ENCODE measurements at places on chromosomes 1 and 21.

DNA sequence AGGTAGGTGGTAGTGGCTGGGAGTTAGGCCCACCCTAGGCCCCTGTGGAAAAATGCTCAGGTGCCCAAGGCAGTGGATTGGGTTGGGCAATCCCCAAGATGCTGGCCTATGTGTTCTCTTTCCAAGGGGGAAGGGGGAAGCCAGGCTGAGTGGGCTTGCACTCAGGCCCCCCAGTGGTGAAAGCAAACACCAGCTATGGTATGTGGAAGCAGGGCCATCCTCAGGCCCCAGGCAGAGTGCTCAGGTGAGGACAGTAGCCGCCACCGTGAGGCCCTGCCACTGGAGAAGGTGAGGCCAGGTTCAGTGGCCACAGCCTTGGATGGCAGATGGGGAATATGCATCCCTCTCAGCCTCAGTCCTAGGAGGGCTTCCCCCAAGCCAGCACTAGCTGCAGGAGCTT lies 11.8 kb downstream of the LY9 start:
- DNase-seq: no peak

DNA sequence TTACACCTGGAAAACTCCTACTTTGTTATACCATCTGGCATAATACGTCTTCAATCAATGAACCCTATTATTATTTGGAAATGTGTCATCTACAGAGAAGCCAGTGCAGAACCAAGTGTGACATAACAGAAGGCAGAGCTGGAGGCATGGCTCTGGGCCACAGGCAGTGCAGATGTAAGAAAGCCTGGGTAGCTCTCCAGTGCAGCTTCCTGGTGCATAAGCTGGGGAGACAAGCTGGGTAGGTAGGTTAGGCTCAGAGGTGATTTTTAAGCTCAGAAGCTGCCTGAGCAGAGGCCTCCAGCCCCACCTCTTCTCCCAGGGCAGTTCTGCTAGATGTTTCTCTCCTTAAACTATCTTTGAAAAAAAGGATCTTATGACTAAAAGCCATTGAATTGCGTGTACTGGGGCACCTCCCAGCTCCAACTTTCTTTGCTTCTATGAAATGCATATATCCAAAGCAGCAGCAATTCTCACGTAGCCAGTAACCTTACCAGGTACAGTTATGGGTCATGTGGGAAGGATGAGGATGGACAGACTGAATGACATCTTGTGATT lies 30.7 kb downstream of the AKNAD1 start:
- no peak for DNase-seq

GRCh38 chr21:39001341-39001740 lies 181.9 kb downstream of the PSMG1 start:
- DNase-seq: no peak

GRCh38 chr1:916173-917075 lies 7.3 kb upstream of the SAMD11 start:
- peak; percentile 18 for DNase-seq

- DNase-seq: no peak
Observed at GRCh38 chr21:28250946-28251345, 741.7 kb downstream of the LTN1 start.

GRCh38 chr1:24102961-24103360 lies 9.0 kb downstream of the MYOM3 start:
- no peak for DNase-seq

DNA sequence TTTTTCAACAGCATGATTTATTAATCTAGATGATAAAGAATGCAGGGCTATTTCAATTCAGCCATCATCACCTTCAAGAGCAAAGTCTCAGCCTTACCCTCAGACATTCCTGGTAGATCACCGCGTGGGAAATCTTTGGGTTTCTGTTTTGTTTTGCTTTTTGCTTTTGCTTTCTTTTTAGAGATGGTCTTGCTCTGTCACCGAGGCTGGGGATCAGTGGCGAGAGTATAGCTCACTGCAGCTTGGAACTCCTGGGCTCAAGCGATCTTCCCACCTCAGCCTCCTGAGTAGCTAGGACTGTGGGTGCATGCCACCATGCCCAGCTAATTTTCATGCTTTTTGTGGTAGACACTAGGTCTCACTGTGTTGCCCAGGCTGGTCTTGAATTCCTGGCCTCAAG lies 289.7 kb downstream of the AJAP1 start:
- no peak for DNase-seq

- no peak for DNase-seq
Observed at GRCh38 chr1:172838680-172839313, 179.9 kb downstream of the FASLG start.

GRCh38 chr1:231011360-231011759 lies 28.7 kb downstream of the FAM89A start:
- no peak for DNase-seq

DNA sequence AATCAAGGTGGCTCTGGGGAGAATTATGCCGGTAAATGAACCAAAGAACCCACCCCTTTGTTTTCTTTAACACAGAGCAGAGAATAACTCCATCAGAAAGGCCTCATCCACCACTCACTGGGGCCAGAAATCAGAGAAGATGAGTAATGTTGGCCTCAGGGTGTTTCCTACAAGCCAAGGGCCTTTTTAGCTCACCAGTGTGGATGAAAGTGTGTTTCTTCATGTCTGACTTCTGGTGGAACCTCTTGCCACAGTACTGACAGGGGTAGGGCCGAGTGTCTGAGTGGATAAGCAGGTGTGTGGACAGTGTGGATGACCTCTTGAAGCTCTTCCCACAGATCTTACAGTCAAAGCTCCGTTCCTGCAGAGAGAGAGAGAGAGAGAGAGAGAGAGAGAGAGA lies 8.3 kb downstream of the GFI1 start:
- DNase-seq: no peak

GRCh38 chr1:159925719-159926078 lies 392 bp upstream of the TAGLN2 start:
- DNase-seq: no peak

- DNase-seq: no peak
Observed at GRCh38 chr1:27638047-27638734, 3.2 kb upstream of the FGR start.

DNA sequence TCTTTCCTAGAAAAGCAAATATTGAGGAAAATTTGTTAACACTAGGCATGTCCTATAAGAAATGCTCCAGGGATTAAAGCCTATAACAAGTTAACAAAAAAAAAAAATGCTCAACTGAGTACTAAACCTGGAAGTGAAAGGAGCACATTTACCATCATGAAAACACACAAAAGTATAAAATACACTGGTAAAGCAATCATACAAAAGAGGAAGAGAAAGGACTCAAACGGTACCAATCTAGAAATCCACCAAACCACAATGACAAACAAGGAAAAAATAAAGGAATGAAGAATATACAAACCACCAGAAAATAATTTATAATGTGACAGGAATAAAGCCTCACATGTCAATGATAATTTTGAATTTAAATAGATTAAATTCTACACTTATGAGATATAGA lies 21.2 kb downstream of the CD1E start:
- DNase-seq: no peak

DNA sequence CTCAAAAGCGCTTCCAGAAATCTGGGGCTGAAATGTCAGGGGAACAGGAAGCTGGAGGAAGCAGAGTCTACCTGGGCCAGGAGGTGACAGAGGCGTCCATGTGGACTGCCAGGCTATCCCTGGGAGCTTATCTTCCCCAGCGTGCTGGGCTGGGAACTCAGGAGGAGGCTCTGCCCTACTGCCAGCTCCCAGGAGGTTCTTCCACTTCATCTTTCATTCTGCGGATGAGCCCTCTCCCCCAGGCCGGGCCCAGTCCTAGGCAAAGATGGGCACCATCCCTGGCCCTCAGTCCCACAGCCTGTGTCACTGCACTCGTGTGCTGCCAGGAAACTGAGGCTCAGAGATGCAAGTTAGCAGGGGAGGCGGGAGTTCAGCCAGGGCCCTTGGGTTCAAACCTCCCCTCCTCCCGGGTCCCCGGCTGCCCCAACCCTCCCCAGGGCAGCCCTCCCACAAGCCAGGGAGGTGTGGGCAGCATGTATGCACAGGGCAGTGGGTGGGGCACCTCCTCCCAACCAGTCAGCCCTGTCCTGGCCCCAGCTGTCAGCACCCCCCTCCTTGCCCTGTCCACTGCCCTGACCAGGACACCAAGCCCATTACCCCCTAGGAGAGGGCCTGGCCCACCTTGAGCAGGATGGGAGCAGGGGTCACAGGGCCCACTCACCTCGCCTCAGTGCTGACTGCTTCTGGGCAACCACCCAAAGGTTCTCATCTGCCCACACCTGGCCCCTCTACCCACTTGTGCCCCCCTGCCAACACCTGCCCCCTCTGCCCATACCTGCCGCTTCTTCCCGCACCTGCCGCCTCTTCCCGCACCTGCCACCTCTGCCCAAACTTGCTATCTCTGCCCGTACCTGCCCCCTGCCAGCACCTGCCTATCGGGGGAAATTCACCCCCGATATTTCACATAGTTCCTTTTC lies 226.0 kb downstream of the NPHP4 start:
- no peak for DNase-seq

DNA sequence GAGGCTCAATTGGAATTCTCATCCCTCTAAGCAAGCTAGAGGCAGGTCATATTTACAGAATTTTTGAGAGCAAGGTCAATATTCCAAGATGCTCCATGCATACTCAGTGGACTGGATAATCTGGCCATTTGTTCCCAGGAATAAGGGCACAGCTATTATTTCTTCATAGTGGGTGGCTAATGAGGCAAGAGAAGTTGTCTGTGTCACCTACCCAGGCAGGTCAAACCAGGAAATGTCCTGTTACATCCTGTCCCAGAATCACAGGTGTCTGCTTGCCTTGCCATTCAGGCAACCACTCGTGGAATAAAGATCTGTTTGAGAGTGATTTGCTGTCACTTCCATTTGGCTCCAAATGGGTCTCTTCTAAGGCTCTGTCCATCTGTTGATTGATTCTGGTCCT lies 85.2 kb upstream of the ZP4 start:
- DNase-seq: no peak

- no peak for DNase-seq
Observed at GRCh38 chr1:115832651-115833050, 8.3 kb downstream of the NHLH2 start.

GRCh38 chr21:34582506-34583150 lies 32.3 kb downstream of the RCAN1 start:
- peak; percentile 31 for DNase-seq

DNA sequence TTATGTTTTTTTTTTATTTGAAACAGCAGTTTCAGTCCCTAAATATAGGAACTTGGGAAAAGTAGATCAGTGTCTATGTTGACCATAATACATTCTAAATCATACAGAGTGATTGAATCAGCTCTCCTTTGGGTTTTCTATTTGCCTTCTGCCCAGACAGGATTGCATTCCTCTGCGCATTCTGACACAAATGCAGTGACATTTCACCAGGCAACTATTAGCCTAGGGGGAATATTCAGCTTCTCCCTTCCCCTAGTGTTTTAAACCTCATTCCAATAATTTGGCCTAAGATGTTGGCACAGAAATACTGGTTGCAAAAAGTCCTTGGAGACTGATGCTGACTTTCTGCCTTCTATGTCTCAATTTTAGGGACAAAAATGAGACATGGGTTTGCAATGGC lies 172.8 kb downstream of the PTGER3 start:
- DNase-seq: no peak

DNA sequence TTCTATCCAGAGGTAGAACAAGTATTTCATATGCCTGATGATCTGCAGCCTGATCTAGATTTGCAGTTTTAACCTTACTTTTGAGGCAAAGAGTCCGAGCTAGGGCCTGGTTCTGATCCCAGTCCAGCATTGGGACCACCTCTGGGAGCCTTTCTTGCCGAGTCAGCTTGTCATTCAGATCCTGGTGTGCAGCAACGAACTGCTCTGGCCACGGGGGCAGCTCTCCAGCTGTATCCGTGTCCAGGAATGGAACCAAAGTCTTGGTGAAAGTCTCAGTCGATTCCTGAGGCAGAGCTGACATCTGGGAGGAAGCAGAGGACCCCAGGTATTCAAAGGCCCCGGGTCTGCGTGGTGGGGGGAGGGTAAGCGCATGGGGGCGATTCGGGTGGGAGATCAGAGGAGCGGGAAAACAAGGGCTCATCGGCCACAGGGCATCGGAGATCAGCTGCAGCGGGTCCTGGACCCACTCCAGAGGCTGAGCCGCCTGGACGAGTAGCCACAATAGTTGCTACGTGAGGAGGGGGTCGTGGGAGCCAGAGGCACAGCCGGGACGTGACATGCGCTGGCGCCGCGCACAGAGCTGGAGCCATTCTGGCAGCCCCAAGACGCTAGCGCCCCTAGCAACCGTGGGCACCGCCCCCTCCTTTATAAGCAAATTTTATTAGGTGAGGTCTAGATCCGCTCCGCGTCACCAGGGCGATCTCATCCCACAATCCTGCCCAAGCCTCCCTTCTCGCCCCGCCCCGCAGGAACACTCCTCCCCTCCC lies 32.4 kb upstream of the BSDC1 start:
- no peak for DNase-seq

DNA sequence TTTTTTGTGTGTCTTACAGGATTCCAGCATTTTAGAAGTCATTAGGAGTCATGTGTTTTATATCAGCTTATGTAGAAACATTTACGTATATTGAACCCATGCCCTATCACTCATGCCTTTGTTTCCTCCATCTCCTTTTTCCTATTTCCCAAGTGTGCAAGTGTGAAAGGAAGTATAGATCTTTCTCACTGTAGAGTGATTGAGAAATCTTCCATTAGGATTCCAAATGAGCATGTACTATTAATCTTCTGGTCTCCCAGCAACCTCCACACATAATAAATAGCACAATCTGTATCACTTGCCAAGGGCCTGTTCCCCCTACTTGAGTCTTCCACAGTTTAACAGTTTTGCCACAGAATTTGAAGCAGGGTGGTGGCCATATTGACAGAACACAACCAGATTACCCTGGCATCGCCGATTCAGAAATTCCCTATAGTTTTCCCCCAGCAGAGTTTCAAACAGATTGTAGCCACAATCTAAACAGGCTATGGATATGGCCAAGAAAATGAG lies 1052.8 kb downstream of the TTLL7 start:
- DNase-seq: no peak

- no peak for DNase-seq
Observed at GRCh38 chr1:220294846-220295301, 22.6 kb upstream of the RAB3GAP2 start.

- no peak for DNase-seq
Observed at GRCh38 chr1:115012006-115012405, 17.6 kb upstream of the TSHB start.

GRCh38 chr1:97814121-97814520 lies 106.7 kb downstream of the DPYD start:
- no peak for DNase-seq

DNA sequence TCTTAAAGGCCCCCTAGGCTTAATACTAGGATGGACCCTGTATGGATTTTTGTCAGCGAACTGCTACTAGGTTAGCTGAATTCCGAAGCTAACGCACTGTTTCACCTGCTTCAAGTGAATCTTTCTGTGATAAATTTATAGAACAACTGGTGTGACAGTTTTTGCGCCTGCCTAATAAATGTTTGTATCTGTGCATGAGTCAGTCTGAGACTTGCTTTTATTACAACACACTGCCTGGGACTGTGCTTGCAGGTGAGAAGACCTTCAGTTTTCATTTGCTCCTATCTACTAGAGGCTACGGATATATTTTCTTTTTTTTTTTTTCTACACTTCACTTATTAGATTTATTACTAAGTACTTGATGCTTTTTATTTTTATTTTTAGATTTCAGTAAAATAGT lies 420.9 kb downstream of the SMYD3 start:
- DNase-seq: no peak

- DNase-seq: peak; percentile 42
Observed at GRCh38 chr1:93708734-93709481, 27.3 kb upstream of the BCAR3 start.

GRCh38 chr1:63063367-63063766 lies 259.0 kb upstream of the FOXD3 start:
- DNase-seq: no peak

GRCh38 chr21:44298301-44298700 lies 1.6 kb upstream of the PFKL start:
- DNase-seq: peak; percentile 42

All from hematopoietic multipotent progenitor cell treated with erythropoietin and hydrocortisone succinate and interleukin-3 and kit ligand, for 8 days (in vitro differentiated cells).